ENCODE measurements at places on chromosomes 12 and 14. TPM values are rescaled to one million over a fixed set of nuclear protein-coding genes. Genes with fewer than 3 reads are reported as not detected.

GRCh38 chr12:121252712-121253345 lies 42.9 kb downstream of the P2RX4 start:
- DNase-seq, result peak; percentile 5

The PCED1B gene
- 0.52 TPM for total RNA-seq

The SERPINA3 gene
- total RNA-seq, result not detected

DNA sequence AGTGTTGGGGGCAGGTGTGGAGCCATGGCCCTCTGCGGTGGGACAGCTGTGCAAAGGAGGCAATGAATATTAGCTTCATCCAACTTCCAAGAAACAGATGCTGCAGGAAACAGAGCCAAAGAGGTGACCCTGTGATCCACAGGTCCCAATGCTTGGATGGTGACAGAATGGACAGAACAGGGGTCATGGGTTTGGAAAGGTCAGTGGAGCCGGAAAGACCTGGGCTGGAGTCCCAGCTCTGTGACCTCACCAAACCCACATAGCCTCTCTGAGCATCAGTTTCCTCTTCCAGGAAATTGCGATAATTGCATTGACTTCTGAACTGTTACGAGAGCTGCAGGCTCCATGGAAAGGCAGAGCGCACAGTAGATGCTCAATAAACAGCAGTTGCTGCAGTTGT lies 110.2 kb upstream of the GSC start:
- DNase-seq, result no peak

The PLCZ1 gene
- total RNA-seq, result not detected

GRCh38 chr14:76591266-76591665 lies 170.0 kb upstream of the VASH1 start:
- DNase-seq, result no peak

The MMP19 gene
- total RNA-seq, result 4.2 TPM
